ENCODE measurements at places on chromosomes 16 and 17.

GRCh38 chr17:72409405-72410002 lies 288.7 kb downstream of the SOX9 start:
- DNase-seq = no peak

- DNase-seq = peak; percentile 48
Observed at GRCh38 chr16:79607587-79607986, 7.0 kb upstream of the MAF start.

DNA sequence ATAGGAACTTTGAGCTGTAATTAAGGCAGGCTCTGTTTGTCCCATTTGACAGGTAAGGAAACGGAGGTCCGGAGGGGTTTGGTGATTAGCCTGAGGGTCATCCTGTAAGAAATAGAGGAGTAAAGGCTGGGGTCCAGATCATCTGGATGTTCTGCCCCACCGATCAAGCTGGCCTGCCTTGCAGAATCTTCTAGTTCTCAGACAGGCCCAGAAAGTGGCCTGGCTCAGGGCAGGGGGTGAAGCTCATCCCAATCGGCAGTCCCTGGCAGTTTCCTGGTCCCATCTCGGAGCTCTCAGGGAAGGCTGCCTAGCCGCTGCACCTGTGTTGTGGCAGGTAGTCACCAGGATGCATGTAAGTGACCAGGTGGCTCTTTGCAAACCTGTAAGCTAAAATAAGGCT lies 4.2 kb downstream of the PIMREG start:
- no peak for DNase-seq

DNA sequence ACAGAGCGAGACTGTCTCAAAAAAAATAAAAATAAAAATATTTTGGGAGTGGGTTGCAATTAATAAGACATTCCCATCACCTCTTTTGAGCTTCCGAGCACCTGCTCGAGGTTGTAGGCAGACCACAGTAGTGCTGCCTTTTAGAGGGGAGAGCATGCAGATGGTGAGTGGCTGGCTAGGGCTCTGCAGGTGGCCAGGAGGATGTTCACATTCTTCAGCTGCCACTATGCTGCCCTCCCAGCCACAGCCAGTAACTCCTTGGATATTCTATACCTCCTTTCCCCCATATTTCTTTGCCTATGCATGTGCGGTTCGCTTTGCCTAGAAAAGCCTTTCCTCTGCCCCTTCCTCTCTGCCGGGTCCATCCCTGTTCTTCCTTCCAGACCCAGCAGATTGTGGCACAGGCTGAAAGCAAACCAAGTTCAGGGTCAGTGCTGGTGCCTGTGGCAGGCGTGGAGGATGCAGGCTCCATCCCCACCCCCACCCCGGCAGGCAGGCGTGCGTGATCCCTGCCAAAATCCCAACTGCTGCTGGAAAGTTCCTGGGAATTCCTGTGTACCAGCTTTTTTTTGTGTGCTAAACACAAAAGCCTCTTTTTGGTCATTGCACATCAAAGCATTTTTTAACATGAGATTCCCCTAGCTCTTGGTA lies 33.8 kb upstream of the CMIP start:
- DNase-seq = no peak

- DNase-seq = no peak
Observed at GRCh38 chr17:80652756-80653330, 108.2 kb downstream of the RPTOR start.

- DNase-seq = no peak
Observed at GRCh38 chr16:57377080-57377841, 5.0 kb downstream of the CX3CL1 start.

DNA sequence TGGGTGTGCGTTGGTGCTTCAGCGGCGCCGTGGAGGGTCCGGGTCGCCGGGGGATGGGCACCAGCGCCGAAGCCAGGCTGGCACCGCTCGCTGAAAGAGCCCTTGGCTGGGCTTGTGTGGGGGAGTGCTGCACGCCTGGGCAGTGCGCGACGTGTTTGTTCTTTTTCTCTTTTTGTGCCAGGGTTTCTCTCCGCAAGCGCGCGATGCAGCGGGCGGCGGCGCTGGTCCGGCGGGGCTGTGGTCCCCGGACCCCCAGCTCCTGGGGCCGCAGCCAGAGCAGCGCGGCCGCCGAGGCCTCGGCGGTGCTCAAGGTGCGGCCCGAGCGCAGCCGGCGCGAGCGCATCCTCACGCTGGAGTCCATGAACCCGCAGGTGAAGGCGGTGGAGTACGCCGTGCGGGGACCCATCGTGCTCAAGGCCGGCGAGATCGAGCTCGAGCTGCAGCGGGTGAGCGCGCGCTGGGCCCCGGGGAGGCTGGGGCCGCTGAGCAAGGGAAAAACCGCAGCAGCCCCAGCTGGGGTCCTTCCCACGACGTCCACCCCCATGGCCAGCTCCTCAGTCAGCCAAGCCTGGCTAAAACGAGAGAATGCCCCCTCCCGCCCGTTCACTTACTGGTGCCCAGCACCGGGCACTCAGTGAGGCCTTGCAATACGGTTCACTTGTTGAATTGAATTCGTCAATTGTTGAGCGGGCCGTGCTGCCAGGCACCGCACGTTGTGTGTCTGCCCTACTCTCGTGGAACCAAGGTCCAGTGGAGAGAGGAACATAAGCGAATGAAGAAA lies 541 bp downstream of the GPT2 start:
- DNase-seq = peak; percentile 42

- DNase-seq = no peak
Observed at GRCh38 chr16:77414752-77415231, 20.0 kb downstream of the ADAMTS18 start.

GRCh38 chr17:43814026-43814425 lies 18.9 kb downstream of the MPP3 start:
- no peak for DNase-seq

- no peak for DNase-seq
Observed at GRCh38 chr17:68821860-68822696, 133.1 kb downstream of the ABCA8 start.

GRCh38 chr17:29533976-29534375 lies 32.9 kb downstream of the ABHD15 start:
- no peak for DNase-seq

- DNase-seq = no peak
Observed at GRCh38 chr17:40793832-40794231, 5.9 kb downstream of the KRT28 start.

DNA sequence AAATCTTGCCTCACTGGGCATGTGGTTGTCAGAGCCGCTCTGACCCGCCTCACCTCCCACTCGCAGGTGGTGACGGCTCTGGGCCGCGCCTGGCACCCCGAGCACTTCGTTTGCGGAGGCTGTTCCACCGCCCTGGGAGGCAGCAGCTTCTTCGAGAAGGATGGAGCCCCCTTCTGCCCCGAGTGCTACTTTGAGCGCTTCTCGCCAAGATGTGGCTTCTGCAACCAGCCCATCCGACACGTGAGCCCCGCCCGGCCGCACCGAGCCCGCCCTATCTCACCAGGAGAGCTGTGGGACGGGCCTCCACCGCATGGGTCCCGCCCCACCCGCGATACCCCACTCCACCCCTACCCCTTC lies 4.0 kb downstream of the TGFB1I1 start:
- no peak for DNase-seq

DNA sequence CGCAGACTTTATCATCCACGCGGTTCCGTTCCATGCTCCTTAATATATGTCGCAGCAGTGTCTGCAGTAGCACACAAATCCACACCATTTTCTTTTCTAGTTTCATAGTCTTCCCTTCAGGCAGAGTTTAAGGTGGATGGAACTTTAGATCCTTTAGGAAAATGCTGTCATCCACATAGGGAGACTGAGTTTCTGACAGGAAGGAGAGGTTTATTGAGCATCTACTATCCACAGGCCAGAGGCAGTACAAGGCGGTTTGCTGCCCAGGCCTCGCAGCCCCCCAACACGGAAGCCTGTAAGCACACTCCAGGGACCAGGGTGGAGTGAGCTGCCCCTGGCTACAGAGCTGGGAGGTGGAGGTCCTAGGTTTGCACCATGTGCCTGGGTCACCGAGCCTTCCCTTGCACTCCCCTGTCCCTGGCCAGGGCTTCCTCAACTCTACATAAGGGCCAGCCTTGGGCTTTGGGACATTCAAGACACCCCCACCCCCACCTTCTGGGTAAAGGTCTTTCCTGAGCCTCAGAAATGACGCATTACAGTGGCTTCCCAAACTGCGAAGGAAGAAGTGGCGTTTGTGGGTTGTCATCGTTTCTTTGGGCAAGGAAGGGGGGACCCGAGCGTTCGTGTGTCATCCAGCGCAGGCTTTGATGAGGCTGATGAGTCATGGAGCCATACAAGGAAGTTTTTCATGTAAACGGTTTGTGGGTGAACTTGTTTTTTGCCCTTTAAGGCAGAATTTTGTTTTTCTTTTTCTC lies 146.5 kb upstream of the PLCG2 start:
- no peak for DNase-seq

- no peak for DNase-seq
Observed at GRCh38 chr17:46788796-46789195, 29.7 kb downstream of the WNT3 start.

- DNase-seq = peak; percentile 88
Observed at GRCh38 chr16:84643180-84643583, 5.1 kb upstream of the KLHL36 start.

GRCh38 chr17:72565006-72565405 lies 444.2 kb downstream of the SOX9 start:
- no peak for DNase-seq

DNA sequence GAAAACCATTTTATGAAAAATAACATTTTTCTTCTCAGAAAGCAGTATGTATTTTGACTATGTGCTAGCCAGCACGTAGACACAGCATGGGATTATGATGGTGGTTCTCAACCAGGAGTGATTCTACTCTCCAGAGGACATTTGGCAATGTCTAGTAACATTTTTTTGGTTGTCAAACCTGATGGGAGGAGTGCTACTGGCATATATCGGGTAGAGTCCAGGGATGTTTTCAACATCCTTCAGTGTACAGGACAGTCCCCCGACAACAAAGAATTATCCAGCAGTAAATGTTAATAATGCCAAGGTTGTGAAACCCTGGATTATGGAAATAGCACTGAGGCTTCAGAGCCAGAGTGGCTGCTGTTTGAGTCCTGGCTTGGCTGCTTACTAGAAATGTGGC lies 27.7 kb downstream of the AP2B1 start:
- DNase-seq = no peak

DNA sequence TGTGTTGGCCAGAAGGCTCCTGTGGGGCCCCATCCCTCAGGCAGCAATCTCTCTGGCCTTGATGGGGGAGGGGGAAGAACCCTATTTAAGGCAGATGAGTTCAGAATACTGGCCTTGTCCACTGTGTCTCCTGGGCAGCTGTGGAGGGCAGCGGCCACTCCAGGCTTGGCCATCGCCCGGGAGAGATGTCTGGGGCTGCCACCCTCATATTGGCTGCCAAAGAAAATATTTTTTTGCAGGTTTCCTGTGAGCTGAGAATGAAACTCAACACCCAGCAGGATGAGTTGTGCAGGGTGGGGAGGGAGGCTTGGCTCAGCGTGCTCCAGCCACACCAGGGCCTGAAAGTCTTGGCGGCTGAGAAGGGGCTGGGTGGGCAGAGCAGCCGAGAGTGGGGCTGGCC lies 14.4 kb upstream of the TIMP2 start:
- no peak for DNase-seq

- peak; percentile 23 for DNase-seq
Observed at GRCh38 chr16:76818606-76819181, 372.3 kb upstream of the MON1B start.

DNA sequence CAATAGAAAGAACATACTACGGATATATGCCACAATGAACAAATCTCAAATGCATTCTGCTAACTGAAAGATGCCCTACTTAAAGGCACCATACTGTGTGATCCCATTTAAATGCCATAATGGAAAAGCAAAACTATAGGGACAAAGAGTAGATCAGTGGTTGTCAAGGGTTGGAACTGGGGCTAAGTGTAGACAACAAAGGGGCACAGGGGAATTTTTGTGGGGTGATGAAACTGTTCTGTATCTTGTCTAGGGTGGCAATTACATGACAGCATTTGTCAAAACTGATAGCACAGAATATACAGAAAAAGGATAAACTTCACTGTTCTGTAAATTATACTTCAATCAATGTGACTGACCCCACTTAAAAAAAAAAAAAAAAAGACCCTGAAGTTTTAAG lies 17.7 kb downstream of the GFOD2 start:
- no peak for DNase-seq

DNA sequence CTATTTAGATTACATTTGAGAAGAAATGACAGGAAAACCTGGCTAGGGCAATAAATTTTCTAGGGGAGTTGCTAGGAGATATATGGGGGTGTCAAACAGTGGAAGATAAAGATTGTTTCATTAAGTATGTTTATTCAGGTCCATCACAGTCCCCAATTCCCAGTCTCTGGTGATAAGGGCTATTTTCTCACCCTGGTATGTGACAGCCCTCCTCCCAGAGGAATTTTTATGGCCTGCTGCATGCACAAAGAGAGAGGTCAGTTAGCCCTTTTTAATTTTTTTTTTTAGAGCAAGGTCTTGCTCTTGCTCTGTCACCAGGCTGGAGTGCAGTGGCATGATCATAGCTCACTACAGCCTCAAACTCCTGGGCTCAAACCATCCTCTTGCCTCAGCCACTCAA lies 53.6 kb upstream of the ATF7IP2 start:
- no peak for DNase-seq

- DNase-seq = no peak
Observed at GRCh38 chr17:82693168-82693867, 5.2 kb downstream of the RAB40B start.

- DNase-seq = no peak
Observed at GRCh38 chr17:74282587-74283370, 8.7 kb downstream of the DNAI2 start.
